Stimulated activated CD4-positive, alpha-beta T cell treated with anti-CD3 and anti-CD28 coated beads, Interleukin-15, amount 100 ng/mL, for 24 hours (primary cell): ENCODE measurements at places on chromosomes 6 and 20.

- DNase-seq: no peak
Measured at GRCh38 chr20:31826074-31826473, 6.9 kb downstream of the MYLK2 start.

GRCh38 chr6:156164701-156165452, 612.3 kb upstream of the ARID1B start:
- DNase-seq: no peak

GRCh38 chr6:68473433-68474210, 161.5 kb upstream of the ADGRB3 start:
- DNase-seq: no peak

GRCh38 chr20:6940048-6940447, 172.6 kb downstream of the BMP2 start:
- DNase-seq: no peak

DNA sequence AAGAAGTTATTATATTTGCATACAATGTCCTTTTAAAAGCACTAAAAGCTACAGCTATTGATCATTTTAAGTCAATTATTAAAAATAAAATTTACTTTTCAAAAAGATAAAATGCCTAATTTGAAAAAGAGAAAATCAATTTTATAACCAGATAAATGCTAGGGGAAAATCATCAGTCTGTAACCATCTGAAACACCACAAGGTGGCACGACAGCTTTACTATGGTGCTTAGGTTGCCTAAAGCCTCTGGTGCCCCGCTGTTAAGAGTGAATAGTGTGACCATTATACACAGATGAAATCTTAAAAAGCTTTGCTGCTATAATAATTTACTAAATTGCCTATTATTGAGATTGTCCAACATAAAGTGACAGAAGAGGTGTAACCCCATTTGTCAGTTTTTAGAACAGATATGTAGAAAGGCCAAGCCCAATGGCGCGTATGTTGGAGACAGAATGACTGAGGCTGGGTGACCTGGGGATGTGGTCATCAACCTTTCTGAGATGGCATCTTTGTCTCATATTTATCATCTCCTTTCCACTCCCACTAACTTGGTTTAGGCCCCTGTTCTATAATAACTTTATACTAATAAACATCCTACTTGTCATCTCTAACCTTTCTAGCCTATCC, 100.8 kb downstream of the MOXD1 start:
- peak; percentile 29 for DNase-seq

- no peak for DNase-seq
Measured at GRCh38 chr6:107342144-107342543, 117.2 kb downstream of the PDSS2 start.

- DNase-seq: no peak
Measured at GRCh38 chr20:4069751-4070150, 54.4 kb upstream of the RNF24 start.

DNA sequence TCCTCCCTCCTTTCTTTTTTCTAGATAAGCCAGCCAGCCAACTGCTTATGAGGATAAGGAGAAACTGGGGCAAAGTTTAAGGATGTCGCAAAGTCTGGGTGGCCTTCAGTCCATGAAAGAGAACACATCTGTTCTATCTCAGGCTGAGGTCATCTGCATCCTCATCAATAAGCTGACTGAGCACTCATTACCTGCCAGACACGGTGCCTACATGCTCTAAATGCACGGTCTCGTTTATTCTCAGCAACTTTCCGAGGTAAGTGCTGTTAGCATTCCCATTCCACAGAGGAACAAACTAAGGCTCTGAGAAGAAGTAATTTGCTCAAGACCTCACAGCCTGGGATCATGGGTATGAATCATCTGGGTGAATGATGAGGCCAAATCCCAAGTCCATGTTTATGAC, 133.1 kb downstream of the BCAS1 start:
- no peak for DNase-seq

DNA sequence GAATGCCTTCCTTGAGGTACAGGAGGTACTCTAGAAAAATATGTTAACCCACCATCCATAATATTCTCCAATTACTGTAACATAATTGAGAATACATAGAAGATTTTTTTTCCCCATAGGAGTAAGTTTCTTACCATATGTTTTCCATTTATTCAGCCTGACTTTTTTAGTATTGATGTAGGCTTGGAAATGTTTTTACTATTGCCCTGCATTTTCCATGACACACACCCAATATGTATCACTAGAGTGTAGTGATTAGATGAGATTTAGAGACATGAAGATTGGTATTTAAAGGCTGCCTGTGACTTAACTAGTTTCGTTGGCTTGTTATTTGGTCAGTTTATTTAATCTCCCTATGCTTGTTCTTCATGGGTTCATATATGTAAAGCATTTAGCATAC, 39.5 kb downstream of the KCNQ5 start:
- DNase-seq: no peak

GRCh38 chr6:106444777-106445507, 84.4 kb downstream of the CRYBG1 start:
- peak; percentile 11 for DNase-seq

- DNase-seq: no peak
Measured at GRCh38 chr6:80769106-80769505, 662.6 kb downstream of the BCKDHB start.

GRCh38 chr20:21981597-21982344, 276.3 kb downstream of the PAX1 start:
- no peak for DNase-seq

DNA sequence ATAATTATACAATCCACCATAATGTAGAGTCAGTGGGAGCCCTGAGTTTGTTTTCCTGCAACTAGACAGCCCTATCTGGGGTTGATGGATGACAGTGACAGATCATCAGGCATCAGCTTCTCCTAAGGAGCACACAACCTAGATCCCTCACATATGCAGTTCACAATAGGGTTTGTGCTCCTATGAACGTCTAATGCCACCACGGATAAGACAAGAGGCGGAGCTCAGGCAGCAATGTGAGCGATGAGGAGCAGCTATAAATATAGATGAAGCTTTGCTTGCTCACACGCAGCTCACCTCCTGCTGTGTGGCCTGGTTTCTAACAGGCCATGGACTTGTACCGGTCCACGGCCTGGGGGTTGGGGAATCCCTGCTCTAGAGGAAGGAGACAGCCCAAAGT, 25.9 kb downstream of the EDEM2 start:
- no peak for DNase-seq

- DNase-seq: no peak
Measured at GRCh38 chr6:138272533-138273315, 54.4 kb upstream of the PBOV1 start.

DNA sequence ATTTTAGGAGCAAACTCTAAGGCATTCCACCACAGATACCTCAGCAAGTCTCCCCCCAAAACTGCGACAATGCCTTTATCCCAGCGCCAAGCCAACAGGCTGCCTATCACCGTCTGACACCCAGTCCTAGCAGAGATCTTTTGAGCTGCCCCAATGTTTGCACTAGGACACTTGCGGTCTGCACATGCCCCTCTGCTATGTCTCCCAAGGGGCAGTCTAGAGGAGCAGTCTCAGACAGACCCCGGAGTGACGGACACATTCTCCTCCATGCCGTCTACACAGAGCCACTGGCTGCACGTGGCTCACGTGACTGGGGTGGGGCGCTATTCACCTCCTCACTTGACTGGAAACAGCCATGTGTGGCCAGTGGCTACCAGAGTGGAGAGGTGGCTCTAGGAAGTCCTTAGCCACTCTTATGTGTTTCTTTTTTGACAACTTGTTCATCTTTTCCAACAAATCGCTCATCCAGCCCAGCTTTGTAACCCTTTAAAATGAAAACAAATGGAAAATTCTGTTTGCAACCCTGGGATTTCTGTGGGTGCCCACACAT, 16.0 kb downstream of the DIDO1 start:
- DNase-seq: no peak

- DNase-seq: no peak
Measured at GRCh38 chr6:53727748-53728147, 62.2 kb upstream of the KLHL31 start.

DNA sequence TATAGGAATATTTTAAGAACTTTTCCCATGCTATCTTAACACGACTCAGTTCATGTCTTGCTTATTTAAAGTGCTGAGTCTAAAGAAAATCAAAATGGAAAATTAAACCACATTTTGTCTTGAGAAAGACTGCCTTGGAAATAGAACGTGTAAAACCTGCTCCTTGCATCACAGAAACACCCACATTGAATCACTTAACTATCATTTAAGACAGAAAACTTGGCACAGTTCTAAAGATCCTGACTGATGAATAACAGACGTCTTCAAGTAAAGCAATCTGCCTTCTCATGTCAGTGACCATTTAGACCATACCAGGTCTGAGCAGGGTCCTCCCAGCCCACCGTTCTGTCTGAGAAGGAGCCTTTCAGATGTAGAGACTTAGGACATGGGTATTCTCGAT, 7.4 kb downstream of the PERP start:
- DNase-seq: no peak

- no peak for DNase-seq
Measured at GRCh38 chr6:138557147-138557546, 57.9 kb upstream of the NHSL1 start.

GRCh38 chr20:35739294-35740163, 2.5 kb downstream of the RBM39 start:
- DNase-seq: peak; percentile 19

- no peak for DNase-seq
Measured at GRCh38 chr6:116797585-116797984, 31.3 kb downstream of the GPRC6A start.

- no peak for DNase-seq
Measured at GRCh38 chr20:24018796-24019195, 30.2 kb upstream of the GGTLC1 start.

DNA sequence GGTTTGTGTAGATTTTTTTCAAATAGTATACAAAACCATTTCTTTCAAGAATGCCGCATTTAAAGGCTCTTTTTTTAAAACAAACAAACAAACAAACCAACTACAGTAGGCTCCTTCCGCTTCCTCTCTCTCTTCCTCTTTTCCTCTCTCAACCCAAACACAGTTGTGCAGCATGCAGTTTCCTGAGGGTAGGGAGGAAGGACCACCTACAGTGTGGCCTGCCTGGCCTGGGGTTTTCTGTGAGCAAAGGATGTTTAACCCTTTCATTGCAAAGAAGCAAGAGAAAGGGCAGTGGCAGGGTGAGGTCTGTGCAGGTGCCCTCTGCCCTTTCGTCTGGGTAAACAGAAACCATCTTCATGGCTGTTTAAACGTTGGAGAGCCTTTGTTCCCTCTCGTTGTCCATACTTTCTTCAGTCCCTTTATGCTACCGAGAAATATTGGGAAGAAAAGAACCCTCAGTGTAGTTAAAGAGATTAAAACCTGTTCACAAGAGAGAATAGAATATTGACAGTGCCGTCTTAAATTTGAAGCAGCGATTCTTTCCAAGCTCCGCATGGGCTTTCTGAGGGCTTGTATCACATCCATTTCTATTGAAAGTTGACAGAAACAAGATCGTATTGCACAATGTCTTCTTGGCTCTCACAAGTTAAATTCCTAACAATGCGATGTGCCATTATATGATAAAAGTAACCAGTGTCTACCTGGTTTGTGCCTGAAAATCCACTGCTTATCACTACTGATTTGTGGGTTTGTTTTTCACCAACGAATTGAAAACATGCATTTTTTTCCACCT, 215.5 kb upstream of the SNX9 start:
- DNase-seq: no peak

GRCh38 chr6:78487401-78487800, 379.9 kb upstream of the IRAK1BP1 start:
- no peak for DNase-seq

- no peak for DNase-seq
Measured at GRCh38 chr6:132499757-132500156, 13.2 kb downstream of the STX7 start.

GRCh38 chr6:26043384-26044139, 43.7 kb upstream of the HFE start:
- peak; percentile 75 for DNase-seq

- no peak for DNase-seq
Measured at GRCh38 chr6:120945905-120946594, 388.2 kb downstream of the TBC1D32 start.

GRCh38 chr20:39036011-39036410, 73.9 kb downstream of the DHX35 start:
- no peak for DNase-seq

DNA sequence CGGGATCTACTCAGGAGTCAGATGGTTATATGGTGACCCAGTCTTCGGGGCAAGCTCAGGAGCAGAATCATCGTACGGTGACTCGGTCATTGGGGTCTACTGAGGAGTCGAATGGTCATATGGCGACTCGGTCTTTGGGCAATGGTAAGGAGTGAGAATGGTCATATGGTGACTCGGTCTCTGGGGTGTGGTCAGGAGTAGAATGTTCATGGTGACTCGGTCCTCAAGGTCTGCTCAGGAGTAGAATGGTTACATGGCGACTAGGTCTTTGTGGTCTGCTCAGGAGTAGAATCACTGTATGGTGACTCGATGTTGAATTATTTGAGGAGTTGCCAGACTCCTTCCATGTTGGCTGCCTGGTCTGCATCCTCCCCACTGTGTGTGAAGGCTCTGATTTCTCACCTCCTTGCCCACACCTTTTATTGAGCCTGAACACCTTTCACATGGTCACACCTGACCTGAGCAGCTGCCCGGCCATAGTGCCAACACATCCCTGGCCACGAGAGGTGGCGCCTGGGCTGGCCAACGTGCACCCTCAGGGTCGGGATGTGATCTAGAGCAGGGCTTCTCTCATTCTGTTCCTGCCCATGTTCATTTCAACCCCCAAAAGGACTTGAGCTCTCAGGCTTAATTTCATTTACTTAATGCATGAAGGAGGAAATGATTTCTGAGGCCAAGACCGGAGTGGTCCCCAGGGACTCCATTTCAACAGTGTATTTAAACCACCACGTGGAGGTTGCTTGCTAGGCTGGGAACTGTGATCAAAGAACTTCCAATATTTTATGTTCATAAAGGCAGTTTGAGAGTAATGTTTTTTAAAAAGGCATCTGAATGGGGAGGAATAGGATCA, 119.5 kb downstream of the PHACTR3 start:
- no peak for DNase-seq

DNA sequence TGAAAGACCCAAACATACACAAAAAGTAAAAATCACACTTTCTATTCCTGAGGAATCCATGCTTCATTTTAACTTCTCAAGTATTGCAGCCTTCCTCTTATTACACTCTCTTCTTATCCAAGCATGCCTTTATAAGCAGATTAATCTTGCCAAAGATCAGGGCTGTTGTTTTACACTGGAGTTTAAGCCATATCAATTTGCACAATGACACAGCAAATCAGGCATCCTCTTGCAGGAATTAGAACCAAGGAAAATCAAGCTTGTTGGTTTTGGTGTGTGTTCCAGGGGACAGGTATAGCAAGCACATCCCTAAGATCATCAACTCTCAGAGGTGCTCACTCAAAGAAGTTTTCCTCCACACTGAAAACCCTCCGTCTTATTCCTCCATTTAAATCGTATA, 69.5 kb downstream of the CYP39A1 start:
- no peak for DNase-seq

- DNase-seq: no peak
Measured at GRCh38 chr6:165219629-165220028, 89.8 kb downstream of the C6orf118 start.

DNA sequence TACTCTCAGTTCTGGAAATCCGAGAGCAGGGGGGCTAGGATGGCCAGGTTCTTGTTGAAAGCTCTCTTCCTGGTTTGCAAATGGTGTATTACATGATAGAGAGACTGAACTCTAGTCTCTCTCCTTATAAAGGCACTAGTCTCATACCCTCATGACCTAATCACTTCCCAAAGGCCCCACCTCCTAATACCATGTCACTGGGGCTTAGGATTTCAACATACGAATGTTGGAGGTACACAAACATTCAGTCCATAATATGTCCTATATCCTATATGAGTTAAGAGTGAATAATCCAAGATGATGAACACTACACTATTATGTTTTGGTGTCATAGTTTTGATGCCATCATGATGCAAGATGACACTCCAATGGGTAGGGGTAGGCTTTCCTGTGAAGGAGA, 20.0 kb upstream of the TXLNB start:
- DNase-seq: no peak
